ENCODE measurements at places on chromosomes 4 and X. TPM values are rescaled to one million over a fixed set of nuclear protein-coding genes. Genes with fewer than 3 reads are reported as not detected.
A peak's percentile ranks its signal among the peaks of the same experiment; 100 is the strongest.

- no peaks in the 10 kb centered on the region for H3K36me3 ChIP-seq
- DNase-seq = no peak
Observed at GRCh38 chrX:64097891-64098290, 107.6 kb downstream of the AMER1 start.

Gene CXCR3
- total RNA-seq = 35.2 TPM

GRCh38 chr4:89307446-89308160, at the start of gene GPRIN3:
GPRIN3 (minus strand) TSS chr4:89307800; CDS start chr4:89250110, 57,690 bp downstream.
- DNase-seq = peak; percentile 90
- peak within 1 kb of the TSS; percentile 89 for H3K4me3 ChIP-seq
- H3K36me3 ChIP-seq = peaks cover 21% of the 10 kb centered on the region
- H3K27ac ChIP-seq = peak within 1 kb of the TSS; percentile 95
- no peaks in the 10 kb centered on the region for H3K27me3 ChIP-seq

DNA sequence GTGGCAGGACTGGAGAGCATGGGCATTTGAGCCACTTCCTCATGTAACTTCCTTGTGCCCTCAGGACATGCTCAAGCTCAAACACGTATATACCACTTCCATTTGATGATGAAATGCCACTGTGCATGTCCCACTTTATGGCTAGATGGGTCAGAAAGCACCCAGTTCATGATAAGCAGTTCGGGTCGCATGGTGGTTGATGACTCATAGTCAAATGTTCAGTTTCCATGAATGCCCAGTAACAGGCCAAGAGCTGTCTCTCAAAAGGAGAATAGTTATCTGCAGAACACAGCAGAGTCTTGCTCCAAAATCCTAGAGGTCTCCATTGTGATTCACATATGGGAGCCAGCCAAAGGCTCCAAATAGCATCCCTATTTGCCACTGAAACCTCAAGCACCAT, 48.9 kb upstream of the SPIN3 start:
- no peak overlapping the region for H3K27ac ChIP-seq
- H3K36me3 ChIP-seq = no peaks in the 10 kb centered on the region
- no peak overlapping the region for H3K4me3 ChIP-seq
- no peak for DNase-seq
- H3K4me1 ChIP-seq = peaks cover 2% of the 10 kb centered on the region

Gene PLP1
- total RNA-seq = not detected

DNA sequence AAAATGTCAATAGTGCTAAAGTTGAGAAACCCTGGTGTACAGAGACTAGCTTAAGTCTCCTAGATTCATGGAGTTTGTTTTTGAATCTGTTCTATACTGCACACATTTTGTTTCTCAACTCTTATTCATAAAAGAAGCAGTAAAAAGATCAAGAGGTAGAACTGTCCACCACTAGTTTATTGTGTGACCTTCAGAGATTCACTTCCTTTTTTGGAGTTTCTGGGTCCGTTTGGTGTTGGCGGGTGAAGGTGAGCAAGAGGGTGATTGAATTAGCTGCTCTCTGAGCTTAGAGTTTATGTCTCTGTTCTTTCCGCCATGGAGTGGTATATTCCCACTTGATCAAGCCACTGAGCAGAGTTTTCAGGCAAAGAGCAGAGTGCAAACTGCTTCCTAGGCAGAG, 21.4 kb upstream of the PLAC1 start:
- no peaks in the 10 kb centered on the region for H3K4me1 ChIP-seq
- no peaks in the 10 kb centered on the region for H3K27me3 ChIP-seq
- DNase-seq = no peak
- no peak overlapping the region for H3K27ac ChIP-seq
- no peaks in the 10 kb centered on the region for H3K36me3 ChIP-seq

DNA sequence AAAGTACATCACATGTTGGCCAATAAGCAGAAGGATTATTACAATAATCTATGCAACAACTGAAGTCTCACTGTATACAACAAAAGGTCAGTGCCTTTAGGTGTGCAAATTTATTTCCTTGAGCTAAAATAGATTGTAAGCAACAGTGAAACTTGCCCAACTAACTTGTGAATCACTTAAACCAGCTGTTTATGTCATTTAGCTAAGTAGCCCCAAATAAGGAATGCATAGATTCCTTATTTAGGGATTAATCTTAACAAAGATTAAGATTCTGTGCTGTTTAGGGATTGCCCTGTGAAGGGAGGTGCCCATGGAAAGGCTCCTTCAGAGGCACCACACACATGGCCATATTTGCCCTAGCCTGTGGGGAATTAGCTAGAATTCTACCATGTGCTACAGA, 168.6 kb downstream of the MAML3 start:
- DNase-seq = no peak
- H3K27ac ChIP-seq = no peak overlapping the region
- H3K4me1 ChIP-seq = peaks cover 7% of the 10 kb centered on the region
- H3K36me3 ChIP-seq = no peaks in the 10 kb centered on the region

DNA sequence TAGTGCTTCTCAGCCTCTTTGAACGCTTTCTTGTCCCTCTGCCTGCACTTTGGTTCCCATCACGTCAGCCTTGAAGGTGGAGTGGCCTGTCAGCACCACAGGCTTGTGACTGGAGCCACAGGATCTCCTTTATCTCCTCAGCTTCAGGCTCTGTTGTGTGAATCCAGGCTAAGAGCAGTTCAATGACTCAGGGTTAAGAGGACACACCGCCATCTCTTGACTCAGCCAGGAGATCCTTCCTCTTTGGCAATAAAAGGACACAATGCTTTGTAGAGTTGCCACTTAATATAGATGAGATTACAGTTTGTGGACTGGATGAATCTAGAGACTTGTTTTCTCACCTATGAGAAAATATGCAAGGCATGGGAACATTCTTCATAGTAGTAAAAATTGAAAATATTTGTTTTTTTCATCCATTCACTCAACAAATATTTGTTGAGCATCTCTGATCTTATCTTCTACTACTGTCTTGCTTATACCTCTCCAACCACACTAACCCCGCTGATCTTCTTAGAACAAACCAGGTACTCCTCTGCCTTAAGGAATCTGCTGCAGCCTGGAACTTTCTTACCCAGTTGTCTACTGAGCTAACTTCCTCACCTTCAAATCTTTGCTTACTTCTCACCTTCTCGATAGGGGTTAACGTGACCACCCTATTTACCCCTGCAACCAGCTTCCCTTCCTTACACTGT, 62.3 kb downstream of the UCHL1 start:
- H3K4me1 ChIP-seq = no peaks in the 10 kb centered on the region
- no peak for DNase-seq
- no peaks in the 10 kb centered on the region for H3K27me3 ChIP-seq
- no peak overlapping the region for H3K4me3 ChIP-seq

DNA sequence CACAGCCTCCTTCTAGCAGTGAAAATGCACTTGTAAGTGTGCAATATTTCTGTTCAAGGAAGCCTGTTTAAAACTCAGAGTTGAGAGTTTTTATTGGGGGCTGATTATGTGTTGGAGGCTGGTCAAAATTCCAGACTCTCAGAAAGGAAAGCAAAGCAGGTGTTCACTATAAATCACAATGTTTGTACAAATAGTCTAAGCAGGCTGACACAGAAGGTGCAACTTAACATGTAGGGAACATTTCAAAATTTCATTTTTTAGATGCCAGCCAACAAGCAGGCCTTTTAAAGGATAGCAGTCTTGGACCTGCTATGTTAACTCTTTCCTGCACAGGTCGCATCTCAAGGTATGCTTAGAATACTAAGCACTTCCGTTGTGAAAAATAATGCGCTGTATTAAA, 112.3 kb upstream of the IL13RA1 start:
- H3K36me3 ChIP-seq = peaks cover 33% of the 10 kb centered on the region
- no peak overlapping the region for H3K4me3 ChIP-seq
- DNase-seq = no peak
- H3K27me3 ChIP-seq = no peaks in the 10 kb centered on the region
- H3K27ac ChIP-seq = no peak overlapping the region
- H3K4me1 ChIP-seq = no peaks in the 10 kb centered on the region

DNA sequence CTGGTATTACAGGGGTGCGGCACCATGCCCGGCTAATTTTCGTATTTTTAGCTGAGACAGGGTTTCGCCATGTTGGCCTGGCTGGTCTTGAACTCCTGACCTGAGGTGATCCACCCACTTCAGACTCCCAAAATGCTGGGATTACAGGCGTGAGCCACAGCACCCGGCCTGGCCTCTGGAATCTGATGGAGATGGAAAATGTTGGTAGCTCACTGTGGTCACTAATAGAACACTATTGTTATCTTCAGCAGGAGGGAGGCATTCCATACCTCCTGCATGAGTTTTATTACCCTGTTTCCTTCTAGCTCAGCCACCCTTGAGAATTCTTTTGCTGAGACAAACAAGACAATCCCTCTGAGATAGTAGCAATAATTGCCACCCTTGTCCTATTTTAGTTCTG, 105.0 kb downstream of the SHROOM3 start:
- peaks cover 7% of the 10 kb centered on the region for H3K4me1 ChIP-seq
- no peaks in the 10 kb centered on the region for H3K36me3 ChIP-seq
- H3K4me3 ChIP-seq = no peak overlapping the region
- H3K27ac ChIP-seq = no peak overlapping the region
- peaks cover 4% of the 10 kb centered on the region for H3K27me3 ChIP-seq

DNA sequence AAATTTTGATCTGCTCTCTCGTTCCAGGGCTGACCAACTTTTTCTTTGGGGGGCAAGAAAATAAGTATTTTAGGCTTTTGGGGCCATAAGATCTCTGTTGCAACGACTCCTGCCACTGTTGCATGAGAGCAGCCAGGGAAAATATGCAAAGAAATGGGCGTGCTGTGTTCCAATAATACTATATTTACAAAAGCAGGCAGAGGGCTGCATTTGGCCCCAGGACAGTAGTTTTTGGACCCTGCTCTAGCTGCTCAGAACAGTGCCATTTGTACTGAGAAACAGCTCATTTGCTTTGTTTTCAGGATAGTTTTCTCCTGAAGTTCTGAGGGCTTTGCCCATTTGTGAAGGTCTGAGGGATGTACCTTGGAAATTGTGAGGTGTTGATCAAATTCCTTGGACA, 135.1 kb upstream of the MBNL3 start:
- H3K4me1 ChIP-seq = peaks cover 5% of the 10 kb centered on the region
- no peak overlapping the region for H3K27ac ChIP-seq
- no peak overlapping the region for H3K4me3 ChIP-seq
- no peaks in the 10 kb centered on the region for H3K36me3 ChIP-seq
